ENCODE measurements at places on chromosomes 2 and 18. TPM values are rescaled to one million over a fixed set of nuclear protein-coding genes. Genes with fewer than 3 reads are reported as not detected.

DNA sequence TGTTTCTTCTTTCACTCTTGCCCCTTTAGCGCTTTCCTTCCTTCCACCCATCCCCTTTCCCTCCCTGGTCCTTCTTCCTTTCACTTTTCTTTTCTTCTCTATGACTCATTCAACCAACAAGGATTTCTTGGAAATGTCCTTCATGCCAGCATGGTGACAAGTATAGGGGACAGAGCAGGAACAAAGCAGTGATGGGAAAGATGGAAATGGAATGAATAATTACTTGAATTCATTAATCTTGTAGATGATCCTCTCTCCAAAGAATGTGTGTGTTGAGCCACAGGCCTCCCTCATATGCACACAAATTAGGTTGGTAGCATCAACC is 1.5 kb downstream of the VAMP5 start:
- no peaks in the 10 kb centered on the region for H3K36me3 ChIP-seq
- no peak for DNase-seq
- H3K4me3 ChIP-seq = peak overlapping the region; percentile 64

GRCh38 chr18:54679318-54680149 is 88.5 kb downstream of the DYNAP start:
- no peak overlapping the region for H3K4me3 ChIP-seq
- no peak overlapping the region for H3K27ac ChIP-seq
- no peaks in the 10 kb centered on the region for H3K4me1 ChIP-seq
- no peak for DNase-seq

GRCh38 chr18:76578571-76579300 is 83.7 kb upstream of the ZNF516 start:
- H3K4me3 ChIP-seq = no peak overlapping the region
- no peak overlapping the region for H3K27ac ChIP-seq
- H3K27me3 ChIP-seq = peaks cover 6% of the 10 kb centered on the region
- peaks cover 7% of the 10 kb centered on the region for H3K4me1 ChIP-seq
- DNase-seq = no peak

GRCh38 chr2:110679337-110679707 is 1.5 kb upstream of the BUB1 start:
- H3K4me1 ChIP-seq = peaks cover 20% of the 10 kb centered on the region
- no peaks in the 10 kb centered on the region for H3K36me3 ChIP-seq
- H3K27me3 ChIP-seq = no peaks in the 10 kb centered on the region
- no peak for DNase-seq

DNA sequence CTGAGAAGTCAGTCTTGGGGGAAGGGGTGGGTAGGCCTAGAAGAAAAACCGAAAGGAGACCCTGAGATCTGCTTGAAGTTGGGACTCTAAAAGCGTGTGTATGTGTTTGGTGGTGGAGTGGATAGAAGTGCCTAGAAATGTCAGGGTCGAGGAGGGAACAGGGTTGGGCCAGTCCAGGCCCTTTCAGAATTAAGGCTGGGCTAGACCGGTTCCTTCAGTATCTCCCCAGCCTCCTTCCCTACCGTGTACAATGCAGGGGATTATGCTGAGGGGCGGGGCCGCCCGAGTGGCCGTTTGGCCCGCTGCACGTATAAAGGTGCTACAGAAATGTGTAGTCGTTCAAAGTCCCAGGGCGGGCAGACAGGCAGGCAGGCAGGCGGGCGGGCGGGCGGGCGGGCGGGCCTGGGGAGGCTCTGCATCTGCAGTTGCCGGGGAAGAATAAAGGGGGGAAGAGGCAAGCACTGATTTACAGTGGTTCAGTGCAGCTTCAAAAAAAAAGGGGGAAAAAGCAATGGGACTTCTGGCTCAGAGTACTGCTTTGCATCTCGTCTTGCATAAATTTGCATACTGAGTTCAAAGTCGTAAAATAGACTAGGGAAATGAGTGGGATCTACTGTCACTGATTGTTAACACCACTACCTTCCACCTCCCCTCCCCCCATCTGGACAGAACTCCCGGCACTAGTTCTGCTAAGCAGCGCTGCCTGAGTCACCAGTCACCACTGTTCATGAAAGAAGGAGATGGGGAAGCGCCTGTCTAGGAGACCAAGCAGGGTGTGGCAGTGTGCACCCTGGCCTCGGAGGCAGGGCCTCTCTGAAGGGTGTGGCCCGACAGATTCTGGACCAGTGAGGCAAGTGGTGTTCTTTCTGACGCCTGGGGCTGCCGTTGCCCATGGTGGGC is 3.6 kb downstream of the IGFBP2 start:
- no peak overlapping the region for H3K4me3 ChIP-seq
- H3K4me1 ChIP-seq = peaks cover 27% of the 10 kb centered on the region
- peaks cover 72% of the 10 kb centered on the region for H3K27me3 ChIP-seq

RAB17 gene
- total RNA-seq = 7.1 TPM

GALNT14 gene
- total RNA-seq = 5.4 TPM

APCDD1 gene
- 122 TPM for total RNA-seq

CDH2 gene
- total RNA-seq = not detected

DCC gene
- 0.16 TPM for total RNA-seq

UXS1 gene
- 56.1 TPM for total RNA-seq

SPATA3 gene
- total RNA-seq = not detected

DNA sequence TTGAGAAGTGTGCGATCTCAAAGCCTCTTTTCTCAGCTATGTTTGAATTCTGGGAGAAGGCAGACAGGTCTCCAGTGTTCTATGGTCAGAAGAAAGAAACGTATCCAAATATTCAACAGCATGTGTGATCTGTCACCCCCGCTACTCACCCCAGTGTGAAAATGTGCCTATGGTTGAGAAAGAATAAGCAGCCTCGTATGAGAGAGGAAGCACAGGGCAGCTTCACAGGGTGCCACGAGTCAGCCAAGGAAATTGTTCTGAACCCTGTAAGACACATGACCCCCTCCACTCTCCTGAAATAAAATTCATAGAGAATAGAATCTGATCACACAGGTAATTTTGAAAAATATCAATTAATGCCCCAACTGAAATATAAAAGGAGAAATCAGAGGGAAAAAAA is 8.0 kb upstream of the SF3B1 start:
- no peaks in the 10 kb centered on the region for H3K36me3 ChIP-seq
- no peak overlapping the region for H3K27ac ChIP-seq
- H3K27me3 ChIP-seq = no peaks in the 10 kb centered on the region
- H3K4me3 ChIP-seq = no peak overlapping the region
- H3K4me1 ChIP-seq = no peaks in the 10 kb centered on the region

DNA sequence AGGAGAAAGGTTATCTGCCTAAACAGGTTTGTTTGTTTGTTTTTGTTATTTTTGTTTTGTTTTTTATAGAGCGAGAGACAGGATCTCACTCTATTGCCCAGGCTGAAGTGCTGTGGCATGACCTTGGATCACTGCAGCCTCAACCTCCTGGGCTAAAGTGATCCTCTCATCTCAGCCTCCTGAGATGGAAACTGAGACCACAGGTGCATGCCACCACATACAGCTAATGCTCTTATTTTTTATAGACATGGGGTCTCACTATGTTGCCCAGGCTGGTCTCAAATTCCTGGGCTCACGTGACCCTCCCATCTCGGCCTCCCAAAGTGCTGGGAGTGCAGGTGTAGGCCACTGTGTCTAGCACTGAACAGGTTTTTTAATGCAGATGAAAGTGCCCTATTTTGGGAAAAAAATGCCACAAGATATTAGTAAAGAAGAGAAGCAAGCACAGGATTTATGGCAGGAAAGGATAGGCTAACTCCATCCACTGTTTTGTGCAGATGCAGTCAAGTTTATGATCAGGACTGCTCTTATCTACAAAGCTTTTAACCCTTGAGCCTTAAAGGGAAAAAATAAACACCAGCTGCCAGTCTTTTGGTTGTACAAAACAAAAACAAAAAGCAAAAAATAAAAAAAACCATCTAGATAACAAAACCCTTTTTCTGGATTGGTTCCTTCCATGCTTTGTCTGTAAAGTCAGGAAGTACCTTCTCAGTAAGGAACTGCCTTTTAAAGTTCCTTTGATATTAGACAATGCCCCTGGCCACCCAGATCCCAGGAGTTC is 29.4 kb downstream of the MAP4K3 start:
- no peak for DNase-seq
- no peak overlapping the region for H3K27ac ChIP-seq
- no peaks in the 10 kb centered on the region for H3K27me3 ChIP-seq
- H3K36me3 ChIP-seq = no peaks in the 10 kb centered on the region
- H3K4me1 ChIP-seq = peaks cover 37% of the 10 kb centered on the region

DNA sequence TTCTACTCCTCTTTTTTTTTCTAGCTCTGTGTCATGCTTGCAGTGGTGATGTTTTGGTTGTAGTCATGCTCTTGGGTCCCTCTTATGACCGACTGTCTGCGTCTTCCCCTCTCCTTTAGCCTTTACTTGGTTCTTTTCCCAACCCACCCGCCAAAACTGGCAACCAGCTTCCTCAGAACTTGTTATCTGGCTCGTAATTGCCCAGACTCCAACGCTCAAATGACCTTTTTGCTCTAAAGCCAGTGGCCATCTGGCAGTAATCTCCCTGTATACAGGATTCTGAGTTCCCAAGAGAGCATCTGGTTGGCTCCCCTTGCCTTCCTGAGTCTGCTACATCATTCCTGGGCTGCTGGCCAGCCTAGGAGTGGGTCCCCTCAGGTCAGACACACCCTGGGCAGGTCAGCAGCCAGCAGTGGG is 147.2 kb downstream of the MGAT5 start:
- H3K27me3 ChIP-seq = no peaks in the 10 kb centered on the region
- H3K4me3 ChIP-seq = no peak overlapping the region
- peaks cover 8% of the 10 kb centered on the region for H3K36me3 ChIP-seq
- H3K4me1 ChIP-seq = peaks cover 41% of the 10 kb centered on the region
- H3K27ac ChIP-seq = peak overlapping the region; percentile 65

- H3K4me1 ChIP-seq = no peaks in the 10 kb centered on the region
- no peaks in the 10 kb centered on the region for H3K36me3 ChIP-seq
- DNase-seq = no peak
- H3K4me3 ChIP-seq = no peak overlapping the region
- no peak overlapping the region for H3K27ac ChIP-seq
Observed at GRCh38 chr2:70412294-70413070, 110.6 kb upstream of the FAM136A start.

DNA sequence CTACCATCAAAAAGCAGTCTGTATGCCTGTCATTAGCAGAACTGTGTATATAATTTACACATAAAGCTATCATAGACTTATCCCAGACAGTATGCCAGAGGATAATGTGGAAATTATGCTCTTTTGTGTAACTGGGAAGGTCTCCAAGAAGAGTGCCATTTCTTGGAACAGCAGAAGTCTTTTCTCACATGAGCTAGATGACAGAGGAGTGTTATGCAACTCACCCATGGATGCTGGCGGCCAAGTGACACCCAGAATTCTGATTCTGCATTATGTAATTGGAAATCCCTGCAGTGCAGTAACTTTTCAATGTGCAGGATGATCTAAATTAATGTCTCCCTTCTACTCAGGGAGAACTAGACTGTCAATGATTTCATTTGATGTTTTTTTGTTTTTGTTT is 160.0 kb downstream of the UBE2E3 start:
- no peak overlapping the region for H3K27ac ChIP-seq
- H3K36me3 ChIP-seq = no peaks in the 10 kb centered on the region
- H3K27me3 ChIP-seq = no peaks in the 10 kb centered on the region
- peaks cover 12% of the 10 kb centered on the region for H3K4me1 ChIP-seq
